ENCODE measurements at places on chromosomes 5 and 9.
A peak's percentile ranks its signal among the peaks of the same experiment; 100 is the strongest.

- peaks cover 30% of the 10 kb centered on the region for H3K4me1 ChIP-seq
- no peaks in the 10 kb centered on the region for H3K27me3 ChIP-seq
- H3K4me3 ChIP-seq, result no peak overlapping the region
- H3K27ac ChIP-seq, result peak overlapping the region; percentile 12
- H3K36me3 ChIP-seq, result no peaks in the 10 kb centered on the region
- no peak for DNase-seq
Measured at GRCh38 chr9:131697908-131698617, 41.8 kb downstream of the RAPGEF1 start.

GRCh38 chr5:5572010-5572865 is 149.8 kb downstream of the ICE1 start:
- H3K4me3 ChIP-seq, result no peak overlapping the region
- H3K27ac ChIP-seq, result no peak overlapping the region
- H3K27me3 ChIP-seq, result no peaks in the 10 kb centered on the region
- no peaks in the 10 kb centered on the region for H3K36me3 ChIP-seq

DNA sequence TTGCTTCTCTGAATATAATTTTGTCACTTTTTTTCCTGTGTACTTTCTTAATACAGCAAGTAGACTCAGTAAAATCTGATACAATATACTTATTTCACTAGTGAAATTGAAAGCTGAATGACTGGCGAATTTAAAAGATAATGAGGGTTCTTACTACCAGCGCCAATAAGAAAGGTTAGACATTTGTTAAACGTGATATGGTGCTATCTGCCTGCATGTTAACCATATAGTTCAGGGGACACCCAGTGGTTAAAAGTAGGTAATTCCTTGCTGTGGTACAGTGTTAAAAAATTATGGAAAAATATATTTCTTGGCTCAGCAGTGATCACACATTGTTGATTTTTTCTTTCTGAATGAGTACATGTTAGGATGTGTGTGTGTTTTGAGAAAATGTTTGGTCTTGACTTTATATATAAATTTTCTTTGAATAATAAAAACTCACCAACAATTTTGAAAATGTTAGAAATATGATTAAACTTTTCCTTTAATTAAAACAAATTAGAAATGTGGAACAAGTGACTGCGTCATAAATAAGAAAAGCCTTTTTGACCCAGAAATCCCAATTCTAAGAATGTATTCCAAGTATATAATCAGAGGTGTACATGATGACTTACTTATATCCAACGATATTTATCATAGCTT is 25.8 kb downstream of the CAST start:
- no peaks in the 10 kb centered on the region for H3K4me1 ChIP-seq
- no peaks in the 10 kb centered on the region for H3K36me3 ChIP-seq
- no peak overlapping the region for H3K4me3 ChIP-seq
- H3K27ac ChIP-seq, result no peak overlapping the region

GRCh38 chr5:139078345-139078744 is 119.8 kb downstream of the SIL1 start:
- H3K4me1 ChIP-seq, result peaks cover 3% of the 10 kb centered on the region
- DNase-seq, result no peak
- H3K36me3 ChIP-seq, result no peaks in the 10 kb centered on the region
- no peaks in the 10 kb centered on the region for H3K27me3 ChIP-seq

- DNase-seq, result no peak
- peaks cover 2% of the 10 kb centered on the region for H3K27me3 ChIP-seq
- H3K4me1 ChIP-seq, result no peaks in the 10 kb centered on the region
- H3K4me3 ChIP-seq, result no peak overlapping the region
- no peaks in the 10 kb centered on the region for H3K36me3 ChIP-seq
Measured at GRCh38 chr5:3912790-3913189, 317.2 kb downstream of the IRX1 start.

DNA sequence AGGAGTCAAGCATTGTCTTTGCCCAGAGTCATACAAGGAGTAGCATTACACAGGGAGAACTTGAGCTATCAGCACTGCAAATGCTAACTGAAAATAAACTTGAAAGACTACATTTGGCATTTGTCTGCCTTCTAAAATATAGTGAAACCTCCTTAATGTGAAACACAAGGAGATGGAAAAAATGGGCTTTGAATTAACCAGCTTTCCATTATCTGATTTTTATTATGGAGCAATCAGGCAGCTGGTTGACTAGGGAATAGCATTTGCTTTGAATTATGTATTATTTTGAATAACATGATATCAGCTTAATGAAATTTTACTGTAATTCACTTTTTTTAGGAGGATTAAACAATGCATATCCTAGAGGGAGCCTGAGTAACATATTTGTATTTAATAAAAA is 130.8 kb downstream of the GDNF start:
- no peaks in the 10 kb centered on the region for H3K4me1 ChIP-seq
- H3K27ac ChIP-seq, result no peak overlapping the region
- no peak overlapping the region for H3K4me3 ChIP-seq
- no peaks in the 10 kb centered on the region for H3K27me3 ChIP-seq
- no peak for DNase-seq

- H3K4me1 ChIP-seq, result peaks cover 44% of the 10 kb centered on the region
- no peak for DNase-seq
- peak overlapping the region; percentile 98 for H3K27ac ChIP-seq
- H3K27me3 ChIP-seq, result no peaks in the 10 kb centered on the region
- peak overlapping the region; percentile 75 for H3K4me3 ChIP-seq
- H3K36me3 ChIP-seq, result no peaks in the 10 kb centered on the region
Measured at GRCh38 chr9:35116539-35116897, 856 bp upstream of the ATOSB start.

DNA sequence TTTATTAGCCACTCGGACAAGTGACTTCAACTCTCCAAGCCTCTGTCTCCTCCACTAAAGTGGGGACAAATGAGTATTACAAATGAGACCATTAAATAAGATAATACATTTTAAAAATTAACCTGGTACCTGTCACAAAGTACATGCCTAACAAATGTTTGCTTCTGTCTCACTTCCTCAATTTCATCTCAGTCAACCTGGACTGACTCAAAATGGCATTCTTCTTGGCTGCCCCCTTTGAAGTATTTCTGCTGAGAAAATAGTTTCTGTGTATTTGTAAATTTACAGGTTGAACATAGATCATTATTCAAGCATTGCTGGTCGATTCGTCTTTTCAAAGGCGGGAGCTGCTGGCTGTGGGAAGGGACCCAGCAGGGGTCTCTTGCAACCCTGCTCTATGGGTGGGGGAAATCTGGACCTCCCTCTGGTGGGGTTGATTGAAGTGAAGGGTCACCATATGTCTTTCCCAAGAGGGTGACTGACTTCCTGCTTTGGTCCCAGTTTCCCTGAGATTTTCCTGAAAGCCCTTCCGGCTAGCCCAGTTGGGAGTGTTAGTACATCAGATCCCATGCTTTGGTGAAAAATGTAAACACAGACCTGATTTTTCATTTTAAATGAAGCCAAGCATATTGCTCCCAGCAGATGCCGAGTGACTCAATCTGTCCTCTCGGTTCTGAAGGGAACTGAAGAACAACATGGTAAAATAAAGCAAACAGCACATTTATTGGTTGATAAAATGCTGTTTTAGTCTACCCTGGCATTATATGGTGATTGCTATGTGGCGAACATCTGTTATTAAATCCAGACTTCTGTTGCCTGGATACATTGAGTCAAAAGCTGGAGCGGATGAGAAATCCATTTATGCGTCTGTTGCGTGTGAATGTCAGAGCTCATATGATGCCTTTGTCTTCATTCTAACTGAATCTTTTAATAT is 73.0 kb downstream of the KCNIP1 start:
- no peaks in the 10 kb centered on the region for H3K36me3 ChIP-seq
- peak; percentile 81 for DNase-seq
- peak overlapping the region; percentile 29 for H3K27ac ChIP-seq
- H3K27me3 ChIP-seq, result no peaks in the 10 kb centered on the region

GRCh38 chr5:13745508-13745907 is 199.0 kb downstream of the DNAH5 start:
- no peak overlapping the region for H3K4me3 ChIP-seq
- H3K4me1 ChIP-seq, result no peaks in the 10 kb centered on the region
- DNase-seq, result no peak
- no peaks in the 10 kb centered on the region for H3K27me3 ChIP-seq

GRCh38 chr9:123749580-123750202 is 180.2 kb downstream of the DENND1A start:
- no peaks in the 10 kb centered on the region for H3K27me3 ChIP-seq
- H3K4me3 ChIP-seq, result no peak overlapping the region
- H3K27ac ChIP-seq, result no peak overlapping the region
- peaks cover 12% of the 10 kb centered on the region for H3K4me1 ChIP-seq
- DNase-seq, result no peak

DNA sequence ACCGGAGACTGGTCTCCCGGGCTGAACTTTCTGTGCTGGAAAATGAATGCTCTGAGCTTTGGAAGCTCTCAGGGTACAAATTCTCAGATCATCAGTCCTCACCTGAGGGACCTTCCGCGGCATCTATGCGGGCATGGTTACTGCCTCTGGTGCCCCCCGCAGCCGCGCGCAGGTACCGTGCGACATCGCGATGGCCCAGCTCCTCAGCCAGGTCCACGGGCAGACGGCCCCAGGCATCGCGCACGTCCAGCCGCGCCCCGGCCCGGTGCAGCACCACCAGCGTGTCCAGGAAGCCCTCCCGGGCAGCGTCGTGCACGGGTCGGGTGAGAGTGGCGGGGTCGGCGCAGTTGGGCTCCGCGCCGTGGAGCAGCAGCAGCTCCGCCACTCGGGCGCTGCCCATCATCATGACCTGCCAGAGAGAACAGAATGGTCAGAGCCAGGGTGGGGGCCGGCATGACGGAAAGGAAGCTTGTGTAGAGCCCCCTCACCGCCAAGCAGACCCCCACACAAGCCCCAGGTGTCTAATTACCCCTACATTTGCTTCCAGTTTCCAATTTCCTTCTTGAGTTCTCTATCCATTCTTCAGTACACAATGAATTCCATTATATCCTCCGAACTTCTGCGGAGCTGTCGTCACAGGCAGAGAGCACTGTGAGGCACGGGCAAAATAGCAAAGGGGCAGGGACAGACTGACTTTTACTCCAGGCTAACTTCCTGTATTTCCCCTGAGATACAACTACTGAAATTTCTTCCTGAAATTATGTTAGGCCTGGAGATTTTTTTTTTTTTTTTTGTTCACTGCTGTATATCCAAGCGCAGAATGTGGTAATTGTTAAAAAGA is 23.2 kb downstream of the CDKN2A start:
- peaks cover 26% of the 10 kb centered on the region for H3K4me1 ChIP-seq
- H3K4me3 ChIP-seq, result no peak overlapping the region
- H3K27me3 ChIP-seq, result peaks cover 95% of the 10 kb centered on the region
- DNase-seq, result peak; percentile 25
- no peak overlapping the region for H3K27ac ChIP-seq
- no peaks in the 10 kb centered on the region for H3K36me3 ChIP-seq

- H3K27me3 ChIP-seq, result no peaks in the 10 kb centered on the region
- H3K4me3 ChIP-seq, result no peak overlapping the region
- no peak overlapping the region for H3K27ac ChIP-seq
Measured at GRCh38 chr5:165565911-165566310, 2060.5 kb downstream of the MAT2B start.

DNA sequence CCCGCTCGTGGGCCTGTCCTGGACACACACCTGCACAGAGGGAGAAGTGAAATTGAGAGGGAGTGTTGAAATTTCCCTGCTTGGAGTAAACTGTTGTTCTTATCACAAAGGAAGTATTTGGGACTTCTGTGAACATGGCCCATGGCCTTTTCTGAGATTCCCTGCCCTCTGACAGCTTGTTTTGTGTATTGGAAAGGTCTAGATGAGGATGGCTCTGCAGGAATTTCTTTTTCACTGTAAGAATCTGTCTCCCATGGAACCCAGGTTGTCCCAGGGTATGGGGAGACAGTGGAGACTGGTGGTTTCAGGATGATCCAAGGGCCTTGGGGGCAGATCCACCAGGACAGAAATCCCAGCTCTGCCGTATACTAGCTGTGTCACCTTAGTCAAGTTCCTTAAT is 121.8 kb downstream of the ARHGAP26 start:
- H3K27me3 ChIP-seq, result no peaks in the 10 kb centered on the region
- no peak overlapping the region for H3K27ac ChIP-seq
- no peak overlapping the region for H3K4me3 ChIP-seq
- H3K36me3 ChIP-seq, result peaks cover 3% of the 10 kb centered on the region
- no peak for DNase-seq
- no peaks in the 10 kb centered on the region for H3K4me1 ChIP-seq

GRCh38 chr9:99986642-99987041 is 80.2 kb downstream of the STX17 start:
- H3K4me3 ChIP-seq, result no peak overlapping the region
- no peak overlapping the region for H3K27ac ChIP-seq
- H3K36me3 ChIP-seq, result no peaks in the 10 kb centered on the region
- H3K27me3 ChIP-seq, result no peaks in the 10 kb centered on the region

DNA sequence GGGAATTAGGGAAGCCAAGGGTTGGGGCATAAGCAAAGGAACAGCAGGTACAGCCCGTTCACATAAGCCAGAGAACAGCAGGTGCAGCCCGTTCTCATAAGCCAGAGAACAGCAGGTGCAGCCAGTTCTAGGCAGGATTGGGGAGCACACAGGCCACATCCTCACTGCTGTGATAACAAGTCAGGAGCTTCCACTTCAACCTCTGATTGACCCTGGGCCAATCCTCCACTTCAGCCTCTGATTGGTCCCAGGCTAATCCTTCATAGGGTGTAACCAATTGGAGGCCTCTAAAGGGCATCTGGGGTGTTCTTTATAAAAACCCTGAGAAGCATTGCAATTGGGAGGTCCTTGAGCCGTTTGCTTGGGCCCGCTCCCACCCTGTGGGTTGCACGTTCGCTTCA is 27.5 kb downstream of the CEL start:
- no peaks in the 10 kb centered on the region for H3K27me3 ChIP-seq
- DNase-seq, result no peak
- no peaks in the 10 kb centered on the region for H3K4me1 ChIP-seq
- no peaks in the 10 kb centered on the region for H3K36me3 ChIP-seq

DNA sequence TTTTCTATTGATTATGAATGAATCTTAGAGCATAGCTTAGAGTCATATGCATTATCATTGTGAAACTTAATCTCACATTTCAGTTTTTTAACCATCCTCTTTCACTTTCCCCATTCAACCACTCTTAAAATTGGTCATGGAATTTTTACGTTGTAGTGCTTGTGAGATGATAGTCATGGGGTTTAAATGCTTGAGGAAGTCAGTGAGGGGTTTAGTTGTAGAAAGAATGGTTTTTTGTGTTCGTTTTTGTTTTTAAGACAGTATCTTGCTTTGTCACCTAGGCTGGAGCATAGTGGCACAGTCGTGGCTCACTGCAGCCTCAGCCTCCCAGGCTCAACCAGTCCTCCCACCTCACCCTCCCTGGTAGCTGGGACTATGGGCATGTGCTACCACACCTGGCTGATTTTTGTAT is 19.6 kb downstream of the UGCG start:
- H3K4me3 ChIP-seq, result no peak overlapping the region
- peaks cover 11% of the 10 kb centered on the region for H3K36me3 ChIP-seq

DNA sequence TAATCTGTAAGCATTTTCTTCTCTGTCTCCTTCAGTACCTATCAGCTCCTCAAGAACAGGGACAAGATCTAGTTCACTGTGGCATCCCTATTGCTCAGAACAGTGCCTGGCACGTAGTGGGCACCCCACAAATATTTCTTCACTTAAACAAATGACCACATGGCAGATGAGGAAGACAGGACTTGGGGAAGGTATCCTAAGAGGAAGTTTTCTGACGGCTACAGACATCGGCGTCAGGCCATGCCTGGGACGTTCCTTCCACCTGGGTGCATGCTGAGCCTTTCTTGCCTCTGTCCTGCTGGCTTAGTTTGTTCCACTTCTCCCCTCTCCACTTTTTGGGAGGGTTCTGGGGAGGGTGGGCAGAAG is 60.2 kb downstream of the NEURL1B start:
- peaks cover 3% of the 10 kb centered on the region for H3K27me3 ChIP-seq
- H3K4me3 ChIP-seq, result no peak overlapping the region
- peaks cover 25% of the 10 kb centered on the region for H3K4me1 ChIP-seq
- H3K27ac ChIP-seq, result no peak overlapping the region

- no peaks in the 10 kb centered on the region for H3K27me3 ChIP-seq
- no peak overlapping the region for H3K4me3 ChIP-seq
- H3K27ac ChIP-seq, result no peak overlapping the region
- no peaks in the 10 kb centered on the region for H3K36me3 ChIP-seq
- no peak for DNase-seq
Measured at GRCh38 chr5:1118738-1119137, 6.9 kb upstream of the SLC12A7 start.

Measured in spinal cord (tissue), 10 donors.